ENCODE measurements at places on chromosomes 16 and 17. TPM values are rescaled to one million over a fixed set of nuclear protein-coding genes. Genes with fewer than 3 reads are reported as not detected.
A peak's percentile ranks its signal among the peaks of the same experiment; 100 is the strongest.

GRCh38 chr16:70395345-70395901, 43.5 kb downstream of the ST3GAL2 start:
- DNase-seq: peak; percentile 63

- DNase-seq: no peak
Observed at GRCh38 chr17:39186481-39187002, 10.9 kb downstream of the CACNB1 start.

NR1D1 gene
- 19.1 TPM for total RNA-seq

- no peak for DNase-seq
Observed at GRCh38 chr17:39726617-39727016, 3.7 kb downstream of the MIEN1 start.

DNA sequence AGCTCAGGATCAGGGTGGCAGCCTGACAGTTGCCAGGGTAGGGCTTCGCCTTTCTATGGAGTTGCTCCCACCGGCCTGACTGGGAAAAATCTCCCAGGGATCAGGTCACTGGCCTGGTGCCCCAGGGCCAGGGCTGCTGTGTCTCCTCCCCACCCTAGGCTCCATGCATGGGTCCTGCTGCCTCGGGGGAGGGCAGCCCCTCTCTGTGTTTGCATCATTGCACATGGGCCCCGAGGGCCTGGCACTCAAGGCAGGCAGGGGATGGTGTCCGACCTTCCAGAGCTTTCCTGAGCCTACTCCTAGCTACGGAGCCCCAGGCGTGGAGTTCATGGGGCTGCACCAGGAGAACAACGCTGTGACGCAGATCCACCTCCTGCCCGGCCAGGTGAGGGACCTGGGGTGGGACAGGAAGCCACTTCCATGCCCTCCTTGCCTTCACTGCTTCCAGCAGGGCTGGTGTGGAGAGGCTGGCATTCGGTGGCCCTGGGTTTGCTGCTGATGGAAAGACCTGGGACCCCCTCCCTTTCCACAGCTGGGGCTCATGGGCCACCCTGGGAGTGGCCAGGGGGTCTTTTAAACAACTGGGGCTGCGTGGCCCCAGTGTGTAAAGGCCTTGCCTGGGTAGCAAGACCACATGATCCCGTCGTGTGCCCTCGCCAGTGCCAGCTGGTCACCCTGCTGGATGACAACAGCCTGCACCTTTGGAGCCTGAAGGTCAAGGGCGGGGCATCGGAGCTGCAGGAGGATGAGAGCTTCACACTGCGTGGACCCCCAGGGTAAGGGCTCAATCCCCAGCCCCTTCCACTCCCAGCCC, 29.5 kb upstream of the MYO15B start:
- DNase-seq: no peak

DNA sequence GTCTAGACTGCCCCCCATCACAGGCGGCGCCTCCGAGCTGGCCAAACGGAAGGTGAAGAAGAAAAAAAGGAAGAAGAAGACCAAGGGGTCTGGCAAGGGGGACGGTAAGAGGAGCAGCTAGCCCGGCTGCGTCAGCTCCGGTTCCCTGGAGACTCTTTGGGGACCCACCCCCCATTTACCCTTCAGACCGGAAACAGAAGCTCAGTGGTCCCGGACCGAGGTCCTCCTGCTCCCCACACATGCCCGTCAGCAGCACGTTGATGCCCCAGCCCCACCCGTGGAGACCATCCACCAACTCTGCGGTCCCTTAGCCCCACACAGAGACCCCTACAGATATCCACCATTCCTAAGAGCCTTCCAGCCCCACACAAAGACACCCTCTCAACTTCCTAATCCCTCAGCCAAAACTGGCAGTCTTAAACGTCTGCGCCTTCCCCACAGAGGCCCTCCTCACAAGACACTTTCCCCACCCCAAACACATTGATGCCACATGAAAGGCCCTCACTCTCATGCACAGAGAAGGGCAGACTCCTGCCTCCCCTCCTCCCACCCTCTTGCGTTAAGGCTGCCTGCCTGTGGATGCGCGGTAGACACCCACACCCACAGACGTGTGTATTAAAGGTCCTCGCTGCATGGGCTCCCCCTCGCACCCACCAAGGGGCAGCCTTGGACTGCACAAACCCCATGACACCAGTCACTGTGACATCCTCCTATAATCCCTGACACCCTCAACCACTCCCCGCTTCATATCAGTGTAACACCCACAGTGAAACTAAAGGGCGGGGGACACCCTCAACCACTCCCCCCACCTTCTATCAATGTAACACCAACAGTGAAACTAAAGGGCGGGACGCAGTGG, 58.2 kb upstream of the RPH3AL start:
- DNase-seq: no peak
